ENCODE measurements at places on chromosomes 5 and 9.

- no peak for DNase-seq
These were observed 19.0 kb downstream of the ATOX1 start for GRCh38 chr5:151739395-151739794.

DNA sequence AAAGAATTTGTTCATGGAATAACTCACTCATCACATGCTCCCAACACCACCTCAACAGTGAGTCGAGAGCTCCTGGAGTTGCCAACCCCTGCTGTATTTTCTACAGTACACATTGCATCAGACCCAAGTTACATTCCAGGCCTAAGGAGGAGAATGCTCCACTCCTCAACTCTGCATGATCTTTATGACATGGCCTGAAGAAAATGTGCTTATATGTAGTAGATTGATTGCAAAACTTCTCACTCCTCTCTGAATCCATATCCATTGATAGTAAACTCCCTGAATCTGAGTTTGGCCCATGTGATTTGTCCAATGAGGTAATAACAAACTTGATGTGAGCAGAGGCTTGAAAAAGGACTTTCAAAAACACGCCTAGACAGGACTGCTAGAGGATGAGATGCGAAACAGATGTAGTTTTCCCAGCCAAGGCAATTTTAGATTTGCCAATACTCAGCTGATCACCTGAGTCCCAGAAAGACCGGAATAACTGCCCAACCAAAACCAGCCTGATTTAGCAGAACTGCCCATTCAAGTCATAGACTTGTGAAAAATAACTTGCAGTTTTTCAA is 29.0 kb upstream of the PAPPA start:
- no peak for DNase-seq

DNA sequence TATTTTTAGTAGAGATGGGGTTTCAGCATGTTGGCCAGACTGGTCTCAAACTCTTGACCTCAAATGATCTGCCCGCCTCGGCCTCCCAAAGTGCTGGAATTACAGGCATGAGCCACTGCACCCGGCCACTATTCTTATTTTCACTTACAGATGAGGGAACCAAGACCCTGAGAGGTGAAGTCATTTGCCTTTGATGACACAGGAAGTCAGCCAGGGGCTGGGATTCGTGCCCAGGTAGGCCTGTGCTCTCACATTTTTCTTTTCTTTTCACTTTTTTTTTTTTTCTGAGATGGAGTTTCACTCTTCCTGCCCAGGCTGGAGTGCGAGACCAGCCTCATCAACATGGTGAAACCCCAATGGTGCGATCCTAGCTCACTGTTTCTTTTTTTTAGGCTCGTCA is 22.2 kb downstream of the ENG start:
- no peak for DNase-seq

DNA sequence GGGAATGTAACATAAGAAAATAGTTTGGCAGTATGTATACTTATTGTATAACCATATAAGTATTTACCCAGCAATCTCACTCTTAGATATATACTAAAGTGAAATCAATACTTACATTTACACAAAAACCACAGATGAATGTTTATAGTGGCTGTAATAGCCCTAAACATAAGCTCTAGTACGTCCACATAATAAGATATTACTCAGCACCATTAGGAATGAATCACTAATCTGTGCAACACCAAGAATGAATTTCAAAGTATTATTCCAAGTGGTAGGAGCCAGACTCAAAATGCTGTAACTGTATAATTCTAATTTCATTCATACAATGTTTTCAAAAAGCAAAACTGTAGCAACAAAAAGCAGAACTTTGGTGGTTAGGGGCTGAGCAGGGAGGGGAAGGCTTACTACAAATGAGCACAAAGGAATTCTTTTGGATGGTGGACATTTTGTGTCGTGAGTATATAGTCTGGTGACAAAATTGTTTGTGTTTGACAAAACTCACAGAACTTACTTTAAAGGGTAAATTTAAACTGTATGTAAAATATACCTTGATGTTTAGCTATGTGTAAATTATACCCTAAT is 11.9 kb upstream of the C5orf46 start:
- no peak for DNase-seq

GRCh38 chr5:94191604-94192003 is 426.8 kb downstream of the KIAA0825 start:
- DNase-seq: no peak

DNA sequence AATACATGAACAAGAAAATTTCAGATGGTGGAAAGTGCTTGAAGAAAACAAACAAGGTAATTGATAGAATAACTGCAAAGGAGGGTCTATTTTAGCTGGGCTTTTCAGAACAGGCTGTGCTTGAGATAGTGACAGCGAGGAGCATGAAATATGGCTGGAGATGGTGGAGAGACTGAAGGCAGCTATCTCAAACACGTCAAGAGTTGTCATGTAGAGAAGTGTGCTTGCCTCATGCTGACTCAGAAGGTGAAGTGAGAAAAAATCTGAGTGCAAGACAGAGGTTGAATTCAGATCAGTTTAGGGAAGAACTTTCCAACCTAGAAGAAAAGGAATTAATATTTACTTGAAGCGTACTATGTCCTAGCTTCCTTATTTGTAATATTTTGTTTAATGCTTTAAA is 115.5 kb upstream of the RANBP3L start:
- DNase-seq: no peak

- no peak for DNase-seq
These were observed 35.7 kb upstream of the OR13D1 start for GRCh38 chr9:104658496-104659195.

GRCh38 chr9:18473652-18474279 is at the start of gene ADAMTSL1:
TSS of gene ADAMTSL1 (plus strand) at chr9:18474153. CDS start at chr9:18474233, 80 bp downstream.
- no peak for DNase-seq

DNA sequence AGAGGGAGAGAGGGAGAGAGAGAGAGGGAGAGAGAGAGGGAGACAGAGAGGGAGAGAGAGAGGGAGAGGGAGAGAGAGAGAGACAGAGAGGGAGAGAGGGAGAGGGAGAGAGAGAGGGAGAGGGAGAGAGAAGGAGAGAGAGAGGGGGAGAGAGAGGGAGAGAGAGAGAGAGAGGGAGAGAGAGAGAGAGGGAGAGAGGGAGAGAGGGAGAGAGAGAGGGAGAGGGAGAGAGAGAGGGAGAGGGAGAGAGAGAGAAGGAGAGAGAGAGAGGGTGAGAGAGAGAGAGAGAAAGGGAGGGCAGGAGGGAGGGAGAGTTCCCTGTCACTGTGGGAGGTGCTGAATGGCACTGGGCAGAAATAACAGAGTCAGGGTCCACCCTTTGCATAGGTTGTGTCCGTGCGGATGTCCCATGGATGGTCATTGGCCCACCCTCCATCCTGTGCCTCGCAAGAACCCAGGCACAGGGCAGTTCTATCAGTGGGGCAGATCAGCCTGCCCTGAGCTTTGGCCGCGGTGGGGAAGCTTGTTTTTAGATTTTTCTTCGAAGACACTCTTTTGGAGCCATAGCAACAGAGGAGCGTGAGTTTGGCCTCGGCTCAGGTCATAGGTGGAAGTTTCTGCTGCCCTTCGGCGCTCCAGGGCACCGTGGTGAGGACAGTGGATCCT is 30.1 kb downstream of the ADAMTSL2 start:
- DNase-seq: no peak

DNA sequence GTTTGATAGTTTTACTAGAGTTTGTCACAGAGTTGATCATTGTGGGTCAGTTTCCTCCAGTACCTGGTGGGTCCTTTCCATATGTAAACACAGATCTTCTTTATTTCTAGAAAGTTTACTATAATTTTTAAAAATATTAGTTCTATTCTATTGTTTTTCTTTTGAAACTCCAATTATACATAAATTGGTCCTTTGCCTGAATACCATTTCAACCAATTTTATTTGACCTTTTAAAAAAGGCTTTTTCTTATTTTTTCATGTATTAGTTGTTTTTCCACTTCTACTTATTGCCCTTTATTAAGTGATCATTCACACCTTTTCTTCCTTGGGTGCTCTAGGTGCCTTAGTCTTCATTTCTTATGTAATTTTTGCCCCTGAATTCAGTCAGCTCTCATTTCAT is 33.0 kb upstream of the MUSK start:
- no peak for DNase-seq

GRCh38 chr5:31701642-31702299 is 62.8 kb downstream of the PDZD2 start:
- DNase-seq: no peak

GRCh38 chr5:67287510-67288268 is 91.1 kb upstream of the CD180 start:
- DNase-seq: no peak

- DNase-seq: no peak
These were observed 45.6 kb upstream of the JADE2 start for GRCh38 chr5:134479839-134480238.

DNA sequence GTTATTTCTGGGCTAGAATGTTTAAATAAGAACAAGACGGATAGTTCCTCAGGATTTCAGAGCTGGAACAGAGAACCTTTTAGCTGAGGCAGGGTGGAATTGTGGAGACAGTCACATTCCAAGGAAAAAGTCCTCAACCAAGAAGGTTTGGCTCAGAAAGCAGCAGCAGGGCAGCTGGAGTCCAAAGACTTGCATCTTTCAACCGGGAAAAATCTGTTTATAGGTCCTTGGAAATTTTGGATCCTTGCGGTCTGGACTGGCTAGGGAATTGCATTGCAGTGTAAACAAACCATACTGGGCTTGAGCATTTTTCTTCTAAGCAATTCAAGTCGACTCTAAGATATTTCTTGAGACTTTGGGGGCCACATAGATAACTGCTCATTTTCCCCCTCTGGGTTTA is 40.8 kb upstream of the HMHB1 start:
- DNase-seq: no peak

GRCh38 chr5:153459051-153459743 is 31.3 kb upstream of the GRIA1 start:
- no peak for DNase-seq

Data from RWPE2 (cell line).